Activated CD4-positive, alpha-beta memory T cell treated with anti-CD3 and anti-CD28 coated beads, Interleukin-2, amount 10 ng/mL, durations not matched to agents 7 days and 5 days (primary cell): ENCODE measurements at places on chromosomes 13 and 19.

- H3K27me3 ChIP-seq: no peaks in the 10 kb centered on the region
- H3K4me3 ChIP-seq: no peak overlapping the region
- DNase-seq: no peak
- peaks cover 22% of the 10 kb centered on the region for H3K4me1 ChIP-seq
- H3K27ac ChIP-seq: no peak overlapping the region
Observed at GRCh38 chr19:35908973-35909683, 1.0 kb upstream of the TYROBP start.

GRCh38 chr19:40576151-40576584, 505 bp upstream of the SHKBP1 start:
- peak overlapping the region; percentile 85 for H3K4me3 ChIP-seq
- H3K36me3 ChIP-seq: peaks cover 14% of the 10 kb centered on the region
- H3K4me1 ChIP-seq: peaks cover 26% of the 10 kb centered on the region

- H3K27me3 ChIP-seq: peaks cover 32% of the 10 kb centered on the region
- H3K4me1 ChIP-seq: peaks cover 27% of the 10 kb centered on the region
- H3K36me3 ChIP-seq: no peaks in the 10 kb centered on the region
- no peak overlapping the region for H3K4me3 ChIP-seq
- no peak overlapping the region for H3K27ac ChIP-seq
Observed at GRCh38 chr13:111042661-111043226, 72.4 kb upstream of the ARHGEF7 start.

DNA sequence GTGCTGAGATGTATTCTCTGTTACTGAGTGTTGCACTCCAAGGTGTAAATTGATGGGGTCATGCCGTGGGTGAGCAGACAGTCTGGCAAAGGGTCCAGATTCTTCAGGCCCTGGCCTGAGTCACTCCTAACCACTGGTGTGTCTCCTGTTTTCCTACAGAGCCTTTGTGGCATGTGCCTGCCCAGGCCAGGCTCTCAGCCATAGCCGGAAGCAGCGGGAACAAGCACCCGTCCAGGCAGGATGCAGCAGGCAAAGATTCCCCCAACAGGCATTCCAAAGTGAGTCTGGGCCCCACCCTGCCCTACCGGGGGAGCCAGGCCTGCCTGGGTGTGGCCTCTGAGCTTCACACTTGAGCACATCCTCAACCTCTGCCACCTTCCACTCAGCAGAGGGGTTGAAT, 61.9 kb downstream of the DPF1 start:
- no peak overlapping the region for H3K27ac ChIP-seq
- peaks cover 10% of the 10 kb centered on the region for H3K36me3 ChIP-seq
- DNase-seq: no peak
- H3K27me3 ChIP-seq: no peaks in the 10 kb centered on the region

- H3K4me1 ChIP-seq: peaks cover 69% of the 10 kb centered on the region
- no peak for DNase-seq
- H3K27me3 ChIP-seq: no peaks in the 10 kb centered on the region
- H3K4me3 ChIP-seq: no peak overlapping the region
- peaks cover 87% of the 10 kb centered on the region for H3K36me3 ChIP-seq
- peak overlapping the region; percentile 44 for H3K27ac ChIP-seq
Observed at GRCh38 chr19:16089010-16089846, 12.9 kb downstream of the TPM4 start.

- H3K4me1 ChIP-seq: no peaks in the 10 kb centered on the region
- no peak overlapping the region for H3K4me3 ChIP-seq
- no peak overlapping the region for H3K27ac ChIP-seq
- no peak for DNase-seq
- no peaks in the 10 kb centered on the region for H3K36me3 ChIP-seq
- H3K27me3 ChIP-seq: no peaks in the 10 kb centered on the region
Observed at GRCh38 chr13:93539914-93540313, 313.3 kb downstream of the GPC6 start.

- H3K27ac ChIP-seq: peak overlapping the region; percentile 85
- H3K4me1 ChIP-seq: peaks cover 71% of the 10 kb centered on the region
- peak overlapping the region; percentile 92 for H3K4me3 ChIP-seq
Observed at GRCh38 chr19:12946731-12947496, 1.3 kb downstream of the RAD23A start.

DNA sequence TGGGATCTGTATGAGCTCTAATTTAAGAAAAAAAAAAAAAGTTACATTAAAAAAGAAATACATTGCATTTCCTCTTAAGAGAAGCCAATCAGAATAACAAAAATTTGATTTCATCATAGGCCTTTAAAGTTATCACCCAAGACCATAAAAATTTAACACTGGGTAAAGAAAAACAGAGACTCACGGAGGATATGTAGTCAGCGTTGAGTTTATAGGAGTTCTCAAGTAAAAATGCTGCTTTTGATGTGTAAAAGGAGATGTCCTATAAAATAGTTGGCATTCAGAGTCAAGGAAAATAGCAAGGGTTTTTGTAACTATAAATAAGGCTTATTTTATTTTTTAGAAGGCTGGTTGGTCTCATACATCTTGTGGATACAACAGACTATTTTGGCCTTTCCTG, 191.1 kb downstream of the EFNB2 start:
- H3K27ac ChIP-seq: no peak overlapping the region
- no peaks in the 10 kb centered on the region for H3K4me1 ChIP-seq
- no peaks in the 10 kb centered on the region for H3K36me3 ChIP-seq

DNA sequence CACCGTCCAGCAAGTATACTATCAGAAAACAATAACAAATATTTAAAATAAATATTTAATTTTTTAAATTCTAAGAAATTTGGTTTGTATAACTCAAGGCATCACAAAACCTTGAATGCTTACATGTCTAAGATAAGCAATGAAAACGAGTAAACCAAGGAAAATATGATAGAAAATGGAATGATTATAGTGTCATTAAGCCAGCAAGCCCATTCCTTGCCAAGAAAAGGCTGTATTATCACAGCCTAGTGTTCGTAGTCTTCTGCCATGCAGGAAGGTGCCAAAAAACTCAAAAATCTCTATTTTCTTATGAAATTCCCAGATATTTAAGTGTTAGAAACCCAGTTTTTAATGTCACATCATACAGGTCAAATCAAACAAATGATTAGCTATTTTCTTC, 136.4 kb downstream of the STOML3 start:
- H3K27me3 ChIP-seq: no peaks in the 10 kb centered on the region
- no peak for DNase-seq
- H3K4me3 ChIP-seq: no peak overlapping the region
- H3K27ac ChIP-seq: no peak overlapping the region
- no peaks in the 10 kb centered on the region for H3K4me1 ChIP-seq

- no peak for DNase-seq
- H3K36me3 ChIP-seq: no peaks in the 10 kb centered on the region
- H3K27me3 ChIP-seq: no peaks in the 10 kb centered on the region
- no peaks in the 10 kb centered on the region for H3K4me1 ChIP-seq
- no peak overlapping the region for H3K27ac ChIP-seq
Observed at GRCh38 chr13:47461816-47462215, 539.3 kb downstream of the SUCLA2 start.

- DNase-seq: no peak
- H3K27ac ChIP-seq: no peak overlapping the region
- H3K27me3 ChIP-seq: no peaks in the 10 kb centered on the region
- H3K4me3 ChIP-seq: no peak overlapping the region
Observed at GRCh38 chr19:51799034-51799773, 4.2 kb downstream of the FPR3 start.

GRCh38 chr19:17346109-17346671, 8.8 kb downstream of the GTPBP3 start:
- DNase-seq: peak; percentile 82
- no peaks in the 10 kb centered on the region for H3K36me3 ChIP-seq
- H3K4me1 ChIP-seq: peaks cover 8% of the 10 kb centered on the region
- H3K27ac ChIP-seq: no peak overlapping the region

DNA sequence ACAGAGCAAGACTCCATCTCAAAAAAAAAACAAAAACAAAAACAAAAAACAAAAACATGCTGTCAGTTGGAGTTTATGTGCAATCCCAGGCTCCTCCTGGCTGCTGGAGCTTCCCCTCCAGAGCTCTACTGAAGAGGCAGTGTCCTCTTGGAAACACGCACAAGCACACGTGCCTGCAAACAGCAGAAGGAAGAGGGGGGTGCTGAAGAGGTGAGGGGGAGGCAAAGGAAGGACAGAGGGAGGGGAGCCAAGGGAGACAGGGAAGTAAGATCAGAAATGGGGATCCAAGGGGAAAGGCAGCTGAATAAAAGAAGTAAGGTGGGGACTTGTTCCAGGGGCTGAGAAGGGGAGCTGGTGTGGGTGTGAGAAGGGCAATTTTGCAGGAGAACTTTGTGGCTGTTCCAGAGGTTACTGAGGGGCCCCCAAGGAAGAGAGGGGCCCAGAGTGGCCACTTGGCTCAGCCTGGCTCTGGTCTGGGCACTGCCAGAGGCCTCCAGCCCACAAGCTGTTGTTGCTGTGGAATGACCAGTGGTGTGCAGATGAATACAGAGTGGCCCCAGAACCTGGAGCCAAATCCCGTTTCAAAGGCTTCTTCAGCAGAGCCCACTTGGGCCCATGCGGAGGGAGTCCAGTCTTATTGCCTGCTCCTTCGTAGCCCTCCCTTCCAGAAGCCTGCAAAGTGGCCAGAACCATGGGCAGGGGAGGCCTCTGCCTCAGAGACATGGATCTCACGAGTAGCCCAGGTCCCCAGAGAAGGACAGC, 34.4 kb downstream of the LYL1 start:
- H3K4me1 ChIP-seq: no peaks in the 10 kb centered on the region
- peaks cover 5% of the 10 kb centered on the region for H3K27me3 ChIP-seq
- no peaks in the 10 kb centered on the region for H3K36me3 ChIP-seq

GRCh38 chr13:82330499-82330898, 1551.8 kb downstream of the SLITRK1 start:
- DNase-seq: no peak
- no peaks in the 10 kb centered on the region for H3K27me3 ChIP-seq
- no peak overlapping the region for H3K4me3 ChIP-seq
- H3K27ac ChIP-seq: no peak overlapping the region
- H3K4me1 ChIP-seq: no peaks in the 10 kb centered on the region

DNA sequence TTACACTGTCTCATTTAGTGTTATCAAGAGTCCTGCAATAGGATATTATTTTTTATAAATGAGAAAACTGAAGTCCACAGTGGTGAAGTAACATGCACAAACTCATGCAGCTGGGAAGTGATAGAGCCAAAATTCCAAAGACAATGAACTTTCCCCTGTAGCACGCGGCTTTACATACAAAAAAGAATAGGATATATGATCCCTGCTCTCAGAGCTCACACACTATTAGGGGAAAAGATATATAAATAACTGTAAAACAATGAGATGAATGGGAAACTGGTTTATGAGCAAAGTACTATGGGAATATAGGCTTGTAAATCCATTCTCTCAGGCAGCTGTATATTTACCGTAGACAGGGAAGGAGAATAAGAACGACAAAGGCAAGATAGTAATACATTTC, 39.7 kb downstream of the THSD1 start:
- no peak overlapping the region for H3K4me3 ChIP-seq
- H3K27ac ChIP-seq: no peak overlapping the region
- H3K4me1 ChIP-seq: no peaks in the 10 kb centered on the region
- H3K27me3 ChIP-seq: peaks cover 7% of the 10 kb centered on the region
- DNase-seq: no peak
- no peaks in the 10 kb centered on the region for H3K36me3 ChIP-seq

- peak within 1 kb of the TSS; percentile 65 for H3K4me3 ChIP-seq
- no peak within 1 kb of the TSS for H3K27ac ChIP-seq
- peaks cover 22% of the 10 kb centered on the region for H3K27me3 ChIP-seq
- peaks cover 28% of the 10 kb centered on the region for H3K36me3 ChIP-seq
- peaks cover 33% of the 10 kb centered on the region for H3K4me1 ChIP-seq
Observed at GRCh38 chr19:49689133-49690078, at the start of gene ADM5. Gene ADM5, plus strand, starts transcription at chr19:49689594. Its CDS starts 244 bp downstream, at chr19:49689838.

DNA sequence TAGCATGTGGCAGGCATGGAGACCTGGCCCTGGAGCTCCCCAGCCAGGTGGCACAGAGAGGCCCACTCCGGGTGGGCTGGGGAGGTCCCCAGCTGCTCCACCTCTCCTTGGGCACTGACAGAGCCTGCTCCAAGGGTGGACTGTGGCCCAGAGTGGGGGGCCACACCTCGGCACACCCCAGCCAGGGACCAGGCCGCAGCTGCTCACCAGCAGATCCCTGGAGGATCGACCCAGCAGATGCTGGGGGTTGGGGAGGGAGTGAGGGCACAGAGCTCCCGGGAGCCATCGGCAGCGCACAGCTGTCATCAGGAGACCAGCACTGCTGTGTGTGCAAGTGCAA, 72.0 kb upstream of the KCTD15 start:
- DNase-seq: no peak
- H3K4me3 ChIP-seq: no peak overlapping the region
- no peaks in the 10 kb centered on the region for H3K27me3 ChIP-seq
- no peaks in the 10 kb centered on the region for H3K4me1 ChIP-seq

DNA sequence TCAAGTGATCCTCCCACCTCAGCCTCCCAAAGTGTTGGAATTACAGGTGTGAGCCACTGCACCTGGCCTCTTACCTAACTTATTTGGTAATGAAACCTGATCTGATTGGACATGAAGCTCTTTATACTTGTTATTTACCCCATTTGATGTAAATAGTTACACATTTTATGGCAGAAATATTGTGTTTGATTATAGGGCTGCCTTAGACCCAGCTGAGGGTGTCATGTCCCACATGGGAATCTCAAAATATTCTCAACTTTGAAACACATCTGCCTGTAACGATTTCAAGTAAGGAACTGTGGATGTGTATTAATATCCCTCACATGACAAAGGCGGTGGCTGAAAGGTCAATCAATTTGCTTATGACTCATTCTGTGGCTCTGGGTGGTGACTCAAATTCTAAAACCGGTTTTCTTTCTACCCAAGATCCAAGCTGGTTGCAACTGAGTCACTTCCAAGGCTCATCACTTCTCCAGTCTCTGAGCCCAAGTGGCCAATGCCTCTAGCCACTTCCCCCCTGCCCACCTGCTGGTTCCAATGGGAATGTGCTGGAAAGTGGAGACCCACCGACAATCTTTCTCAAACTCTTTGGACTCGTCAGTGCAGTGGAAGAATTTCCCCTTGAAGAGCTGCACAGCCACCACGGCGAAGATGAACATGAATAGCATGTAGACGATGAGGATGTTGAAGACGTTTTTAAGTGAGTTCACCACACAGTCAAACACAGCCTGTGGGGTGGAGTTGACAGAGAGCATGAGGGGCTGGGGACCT, 110.9 kb downstream of the IER2 start:
- peaks cover 33% of the 10 kb centered on the region for H3K27me3 ChIP-seq
- peaks cover 10% of the 10 kb centered on the region for H3K36me3 ChIP-seq
- peak overlapping the region; percentile 73 for H3K27ac ChIP-seq
- H3K4me3 ChIP-seq: no peak overlapping the region
- DNase-seq: peak; percentile 42

- no peak for DNase-seq
- no peaks in the 10 kb centered on the region for H3K36me3 ChIP-seq
- no peak overlapping the region for H3K27ac ChIP-seq
- peaks cover 26% of the 10 kb centered on the region for H3K27me3 ChIP-seq
Observed at GRCh38 chr13:97116754-97117153, 105.4 kb upstream of the MBNL2 start.

DNA sequence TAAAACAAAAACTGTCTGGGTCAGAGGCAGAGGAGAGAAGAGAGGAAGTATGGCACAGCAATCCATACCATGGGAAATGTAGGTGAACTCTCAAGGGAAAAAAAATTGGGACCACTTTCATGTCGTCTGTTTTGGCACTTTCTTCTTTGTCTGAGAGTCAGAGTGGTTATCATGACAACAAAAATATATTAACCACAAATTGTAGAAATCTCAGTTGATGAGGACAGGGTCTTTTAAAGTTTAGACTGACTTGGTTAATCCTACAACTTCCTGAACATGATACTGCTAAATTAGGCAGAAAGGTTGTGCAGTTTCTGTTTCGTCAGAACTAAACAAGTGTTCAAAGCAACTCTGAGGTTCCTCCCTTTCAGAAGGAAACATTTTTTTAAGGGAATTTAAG, 15.2 kb downstream of the KLF5 start:
- H3K36me3 ChIP-seq: no peaks in the 10 kb centered on the region
- H3K27me3 ChIP-seq: no peaks in the 10 kb centered on the region
- DNase-seq: no peak
- no peak overlapping the region for H3K4me3 ChIP-seq
